ENCODE measurements at places on chromosomes 7 and 10. TPM values are rescaled to one million over a fixed set of nuclear protein-coding genes. Genes with fewer than 3 reads are reported as not detected.

- DNase-seq: no peak
These were observed 158.6 kb upstream of the CHRM2 start for GRCh38 chr7:136709876-136710275.

DNA sequence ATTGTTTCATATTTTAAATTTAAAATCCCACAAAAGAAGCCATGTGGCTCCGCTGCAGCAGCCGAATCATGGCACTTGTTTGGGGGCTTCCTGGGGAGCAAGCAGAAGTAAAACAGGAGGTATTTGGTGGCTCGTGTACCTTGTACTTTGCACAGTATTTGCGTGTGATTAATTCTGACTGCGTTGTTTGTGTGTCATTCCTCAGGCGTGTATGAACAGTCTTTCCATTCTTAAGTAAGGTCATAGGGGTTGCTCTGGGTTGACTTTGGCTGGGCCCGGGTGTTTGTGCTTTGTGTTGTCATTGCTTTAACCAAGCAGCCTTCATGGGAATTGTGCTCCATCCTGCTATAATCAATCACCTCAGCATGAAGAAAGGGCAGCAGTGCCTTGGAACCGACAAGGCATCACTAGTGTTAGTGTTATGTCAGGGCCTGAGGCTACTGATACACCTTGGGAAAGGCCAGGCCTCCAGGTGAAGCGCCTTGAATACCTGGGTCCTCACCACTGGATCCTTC lies 182.4 kb downstream of the ARHGAP21 start:
- DNase-seq: no peak

DNA sequence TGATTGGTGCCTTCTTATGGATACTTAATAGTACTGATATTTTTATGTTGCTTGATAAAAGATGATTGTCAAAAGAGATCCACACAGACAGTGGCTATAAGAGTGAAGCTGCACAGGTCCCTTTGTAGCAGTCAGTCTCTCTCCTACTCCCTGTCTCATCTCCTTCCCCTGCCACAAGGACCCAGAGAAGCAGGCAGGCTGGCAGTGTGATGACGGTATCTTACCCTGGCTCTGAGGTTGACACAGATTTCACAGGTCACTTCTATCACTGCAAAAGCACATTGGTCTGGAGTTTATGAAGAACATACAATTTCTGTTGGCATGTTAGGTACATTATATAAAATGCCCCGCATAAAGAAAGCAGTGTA lies 64.4 kb upstream of the AHR start:
- DNase-seq: no peak

NPFFR1 gene
- not detected for total RNA-seq
